Fibroblast of skin of right quadriceps (primary cell): ENCODE measurements at places on chromosomes 6 and 20.

- DNase-seq = no peak
Observed at GRCh38 chr6:13480631-13481501, 6.5 kb downstream of the GFOD1 start.

DNA sequence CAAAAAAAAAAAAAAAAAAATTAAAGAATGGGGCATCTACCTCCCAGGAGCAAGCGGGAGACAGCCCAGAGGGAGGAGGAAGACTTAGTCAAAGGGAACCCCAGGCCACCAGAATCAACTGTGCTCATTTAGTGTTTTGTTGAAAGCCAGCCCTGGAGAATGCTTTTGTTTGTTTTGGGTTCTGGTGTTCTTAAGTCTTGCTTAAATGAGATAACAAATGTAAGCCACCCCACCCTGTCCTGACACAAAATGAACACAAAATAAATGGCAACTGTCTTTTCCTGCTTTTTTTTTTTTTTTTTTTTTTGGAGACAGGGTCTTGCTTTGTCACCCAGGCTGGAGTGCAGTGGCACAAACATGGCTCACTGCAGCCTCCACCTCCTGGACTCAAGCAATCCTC lies 165.0 kb upstream of the JARID2 start:
- no peak for DNase-seq

- DNase-seq = no peak
Observed at GRCh38 chr20:59191036-59191755, 27.6 kb downstream of the ZNF831 start.

DNA sequence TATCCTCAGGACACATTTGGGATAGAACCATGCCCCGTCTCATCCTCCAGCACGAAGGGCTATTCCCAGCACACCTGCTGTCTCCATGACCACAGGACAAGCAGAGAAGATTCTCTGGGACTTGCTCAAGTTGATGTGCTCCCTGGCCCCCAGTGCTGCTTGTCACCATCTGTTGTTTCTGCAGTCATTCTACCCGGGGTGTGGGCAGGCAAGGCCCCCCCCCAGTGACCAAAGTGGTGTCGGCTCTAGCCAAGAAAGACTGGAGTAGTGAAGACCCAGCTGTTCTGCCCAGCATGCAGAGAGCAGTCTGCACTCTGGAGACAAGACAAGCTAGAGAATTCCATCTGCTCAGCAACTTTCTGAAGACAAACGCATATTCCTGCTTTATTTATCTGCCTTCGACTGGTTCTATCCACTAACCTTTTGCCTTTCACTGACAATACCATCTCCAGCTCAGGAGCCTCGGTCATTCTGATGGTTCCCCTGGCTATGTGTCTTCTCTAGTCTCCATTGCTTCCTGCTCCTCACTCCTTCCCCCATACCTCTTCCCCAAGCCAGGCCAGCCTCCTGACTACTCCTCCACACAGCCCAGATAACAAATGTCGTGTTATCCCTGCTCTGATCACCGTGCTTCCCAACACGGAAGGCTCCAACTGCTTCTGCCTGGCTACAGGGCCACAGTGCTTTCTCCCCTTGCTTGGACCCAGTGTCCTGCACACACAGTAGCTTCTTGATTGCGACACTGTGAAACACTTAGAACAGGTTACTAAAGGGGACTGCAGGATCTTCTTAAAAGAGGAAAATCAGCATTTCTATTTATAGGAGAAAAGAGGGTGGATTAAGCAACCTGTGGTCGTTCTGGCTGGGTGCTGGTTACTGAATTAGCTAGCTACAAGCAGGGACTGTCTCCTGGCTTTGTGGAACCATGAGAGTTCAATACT lies 86.7 kb upstream of the EMILIN3 start:
- DNase-seq = no peak

GRCh38 chr6:165244524-165245247 lies 64.7 kb downstream of the C6orf118 start:
- DNase-seq = no peak

DNA sequence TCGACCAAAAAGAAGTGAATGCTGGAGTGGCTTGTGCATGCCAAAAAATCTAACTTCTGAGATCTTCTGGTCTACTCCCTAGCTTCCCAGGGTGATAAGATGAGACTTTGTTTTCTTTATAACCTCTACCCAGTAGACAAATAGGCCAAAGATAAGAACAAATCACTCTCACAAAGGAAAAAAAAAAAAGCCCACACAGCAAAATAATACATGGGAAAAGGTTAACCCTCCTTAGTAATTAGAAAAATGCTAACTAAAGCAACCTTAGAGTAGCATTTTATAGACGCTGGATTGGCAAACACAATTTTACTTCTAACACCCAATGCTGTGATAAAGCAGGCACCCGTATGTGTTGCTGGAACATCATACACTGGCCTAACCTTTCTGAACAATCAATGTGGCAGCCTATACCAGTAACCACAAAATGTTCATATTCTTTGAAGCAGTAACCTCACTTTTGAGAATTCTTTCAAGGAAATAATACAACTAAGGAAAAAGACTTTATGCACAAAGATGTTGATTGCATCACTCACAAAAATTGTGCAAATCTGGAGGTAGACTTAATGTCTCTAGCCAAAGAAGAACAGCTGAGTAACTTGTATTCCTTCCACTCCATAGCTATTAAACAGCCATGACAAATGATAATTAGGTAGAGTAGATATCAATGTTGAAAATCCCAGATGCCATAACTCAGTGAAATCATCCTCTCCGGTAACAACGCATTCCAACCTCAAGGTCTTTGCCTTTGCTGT lies 116.3 kb upstream of the QKI start:
- DNase-seq = peak; percentile 27

DNA sequence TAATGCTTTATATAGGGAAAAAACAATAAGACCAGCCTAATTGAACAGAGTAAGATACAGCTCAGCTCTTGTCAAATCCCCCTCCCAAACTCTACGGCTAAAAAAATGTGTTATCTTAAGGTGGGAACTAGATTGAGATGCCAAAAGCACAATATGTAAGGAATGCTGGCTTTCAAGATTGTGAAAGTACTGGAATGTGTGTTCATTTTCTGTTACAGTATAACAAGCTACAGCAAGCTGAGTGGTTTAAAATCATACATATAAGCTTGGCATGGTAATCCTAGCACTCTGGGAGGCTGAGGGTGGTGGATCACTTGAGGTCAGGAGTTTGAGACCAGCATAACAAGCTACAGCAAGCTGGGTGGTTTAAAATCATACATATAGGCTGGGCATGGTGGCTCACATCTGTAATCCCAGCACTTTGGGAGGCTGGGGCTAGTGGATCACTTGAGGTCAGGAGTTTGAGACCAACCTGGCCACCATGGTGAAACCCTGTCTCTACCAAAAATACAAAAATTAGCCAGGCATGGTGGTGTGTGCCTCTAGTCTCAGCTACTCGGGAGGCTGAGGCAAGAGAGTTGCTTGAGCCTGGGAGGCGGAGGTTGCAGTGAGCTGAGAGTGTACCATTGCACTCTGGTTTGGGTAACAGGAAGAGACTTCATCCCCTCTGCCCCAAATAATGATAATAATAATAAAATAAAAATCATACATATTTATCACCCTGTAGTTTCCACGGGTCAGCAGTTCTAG lies 297.7 kb downstream of the DOK5 start:
- DNase-seq = no peak

DNA sequence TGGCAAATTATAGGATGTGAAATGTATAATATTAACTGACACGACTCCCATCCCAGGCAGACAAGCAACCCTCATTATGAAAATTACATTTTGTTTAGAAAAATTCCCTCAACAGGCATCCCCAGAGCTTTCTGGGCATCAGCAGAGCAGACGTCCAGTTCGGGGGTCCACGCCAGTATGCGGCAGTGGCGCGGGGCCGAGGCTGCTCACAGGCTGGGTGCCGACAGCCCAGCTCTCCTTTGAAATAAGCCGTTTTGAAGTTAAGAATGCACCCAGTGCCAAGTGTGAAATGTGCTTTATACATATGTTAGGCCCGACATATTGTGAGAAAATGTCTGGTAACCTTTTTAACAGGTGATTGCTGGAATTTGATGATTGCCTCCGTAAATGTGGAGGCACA lies 50.4 kb downstream of the RPP40 start:
- no peak for DNase-seq

GRCh38 chr20:50987493-50988210 lies 29.0 kb downstream of the MOCS3 start:
- peak; percentile 84 for DNase-seq

DNA sequence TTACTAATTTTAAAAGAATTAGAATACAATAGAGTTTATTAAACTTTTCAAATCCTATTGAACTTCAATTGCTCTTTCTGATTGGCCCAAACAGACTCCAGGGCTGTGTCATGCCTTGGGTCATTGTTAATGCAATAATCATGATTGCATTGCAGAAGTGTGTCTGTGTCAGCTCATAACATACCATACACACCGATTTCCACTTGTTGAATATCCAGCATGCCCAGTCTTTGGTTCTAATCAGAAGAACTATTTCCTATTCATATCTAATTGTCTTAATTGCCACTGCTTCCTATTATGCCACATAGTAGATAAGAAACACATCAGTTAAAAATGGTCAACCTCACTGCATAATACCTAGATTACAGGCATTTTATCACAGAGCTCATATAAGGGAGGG lies 106.1 kb upstream of the JAG1 start:
- DNase-seq = no peak

DNA sequence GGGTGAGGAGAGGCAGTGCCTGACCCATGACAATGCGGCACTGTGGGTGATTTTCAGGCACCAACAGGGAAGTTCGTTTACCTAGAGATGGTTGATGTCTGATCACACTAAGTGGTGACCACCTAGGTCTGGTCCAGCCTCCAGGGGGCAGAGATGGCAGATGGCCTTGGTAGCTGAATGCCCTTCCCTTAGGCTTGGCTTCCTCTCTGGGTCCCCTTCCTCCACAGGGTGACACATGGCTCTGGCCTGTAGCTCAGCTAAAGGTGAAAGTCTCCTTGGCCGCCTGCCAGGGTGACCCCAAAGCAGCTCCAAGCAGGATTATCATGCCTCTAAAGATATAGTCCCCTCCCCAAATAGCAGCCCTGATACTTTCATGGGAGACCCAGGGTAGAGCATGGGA lies 6.4 kb downstream of the GDAP1L1 start:
- DNase-seq = no peak

GRCh38 chr6:139568956-139569538 lies 194.6 kb upstream of the CITED2 start:
- peak; percentile 89 for DNase-seq
